CD4-positive, alpha-beta T cell treated with Interleukin-17A for 1 hour (primary cell): ENCODE measurements at places on chromosomes 12 and 14.

DNA sequence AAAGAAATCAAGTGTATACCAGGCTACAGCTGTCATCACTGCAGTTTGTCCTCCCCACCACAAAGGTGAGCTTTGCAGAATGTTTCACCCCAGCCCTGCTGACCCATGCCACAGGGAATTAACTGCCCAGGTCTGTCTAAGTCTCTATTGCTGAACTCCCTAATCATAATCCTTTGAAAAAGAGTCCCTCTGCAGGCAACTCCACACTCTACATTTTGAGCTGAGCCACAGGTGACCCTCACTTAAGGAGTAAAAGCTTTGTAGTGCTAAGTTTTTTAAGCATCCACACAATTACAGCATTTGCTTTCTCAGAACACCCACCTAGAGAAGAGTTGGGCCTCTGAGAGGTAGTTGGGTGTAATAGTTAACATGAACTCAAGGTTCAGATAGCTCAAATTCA lies 90.0 kb downstream of the C12orf50 start:
- no peak for DNase-seq

- DNase-seq = no peak
Measured at GRCh38 chr12:66060163-66060907, 70.2 kb downstream of the LLPH start.

- no peak for DNase-seq
Measured at GRCh38 chr12:32477714-32478113, 78.4 kb downstream of the FGD4 start.

GRCh38 chr12:116055895-116056607 lies 221.4 kb downstream of the MED13L start:
- DNase-seq = no peak

DNA sequence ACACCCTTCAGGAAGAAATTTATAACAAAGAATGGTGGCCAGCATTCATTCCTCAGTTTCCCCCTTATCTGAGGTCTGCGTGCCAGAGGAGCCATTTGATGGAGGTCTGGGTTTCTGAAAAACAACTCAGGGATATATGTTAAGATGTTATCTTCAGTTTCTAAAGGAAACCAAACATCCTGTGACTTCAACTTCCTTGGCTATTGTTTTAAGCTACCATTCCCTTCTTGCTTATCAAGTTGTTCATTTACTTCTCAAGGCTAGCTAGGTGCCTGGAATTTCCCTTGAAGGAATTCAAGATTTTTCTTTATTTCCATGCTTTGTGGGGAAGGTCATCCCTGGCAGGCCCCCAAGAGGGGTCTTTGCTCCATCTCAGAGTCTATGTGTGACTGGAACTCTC lies 27.1 kb upstream of the OXA1L start:
- no peak for DNase-seq

GRCh38 chr12:62268956-62269355 lies 8.8 kb downstream of the USP15 start:
- DNase-seq = no peak

- no peak for DNase-seq
Measured at GRCh38 chr14:105303949-105304348, 3.1 kb upstream of the BRF1 start.

DNA sequence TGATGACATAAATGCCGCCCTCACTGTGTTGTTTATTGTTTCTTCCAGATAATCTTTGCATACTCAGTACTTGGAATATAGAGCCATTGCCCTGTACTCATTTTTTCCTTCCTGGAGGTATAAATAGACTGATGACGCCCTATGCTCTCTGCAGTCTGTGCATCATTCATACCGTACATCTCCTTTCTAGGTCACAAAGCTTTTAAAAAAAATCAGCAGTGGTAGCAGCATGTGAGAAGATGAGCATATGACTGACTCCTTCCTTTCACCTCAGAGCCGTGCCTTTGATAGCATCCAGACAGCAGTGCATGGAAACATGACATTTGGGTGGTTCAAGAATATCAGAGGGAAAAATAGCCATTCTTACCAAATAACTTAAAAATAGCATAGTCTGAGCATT lies 77.3 kb downstream of the PDE3A start:
- no peak for DNase-seq

GRCh38 chr14:99760817-99761216 lies 32.4 kb upstream of the EML1 start:
- no peak for DNase-seq

DNA sequence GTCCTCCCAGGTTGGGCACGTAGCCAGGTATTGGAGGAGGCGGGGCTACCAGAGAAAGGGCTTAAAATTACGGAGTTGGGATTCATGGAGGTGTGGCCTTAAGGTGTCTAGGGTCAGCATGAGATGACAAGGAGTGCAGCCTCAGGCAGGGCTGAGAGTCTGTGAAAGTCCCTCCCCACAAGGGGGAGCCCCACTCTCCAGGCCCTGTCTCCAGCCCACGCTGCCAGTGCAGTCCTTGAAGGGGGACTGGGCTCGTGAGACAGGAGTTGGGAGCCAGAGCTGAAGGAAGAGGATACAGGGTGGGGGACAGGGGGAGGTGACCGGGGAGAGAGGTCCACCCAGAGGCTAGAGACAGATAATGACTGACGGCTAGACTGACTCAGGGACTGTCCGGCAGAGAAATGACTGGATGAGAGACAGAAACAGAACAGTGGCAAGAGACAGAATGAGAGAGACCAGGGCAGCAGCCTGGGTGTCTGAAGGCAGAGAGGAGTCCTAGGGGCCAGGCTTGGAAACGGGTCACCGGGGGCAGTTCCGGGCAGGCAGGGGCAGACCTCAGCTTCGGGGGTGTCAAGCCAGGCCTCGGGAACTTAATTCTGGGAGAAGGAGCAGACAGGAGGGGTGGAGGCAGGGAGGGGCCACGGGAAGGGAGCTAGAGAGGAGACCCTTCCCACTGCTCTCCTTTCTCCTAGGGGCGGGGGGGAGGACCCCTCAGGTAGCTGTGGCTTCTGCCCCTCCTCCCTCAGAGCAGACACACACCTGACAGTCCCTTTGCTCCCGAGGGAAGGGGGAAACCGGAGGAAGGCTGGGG lies 970 bp downstream of the CDH24 start:
- peak; percentile 75 for DNase-seq

DNA sequence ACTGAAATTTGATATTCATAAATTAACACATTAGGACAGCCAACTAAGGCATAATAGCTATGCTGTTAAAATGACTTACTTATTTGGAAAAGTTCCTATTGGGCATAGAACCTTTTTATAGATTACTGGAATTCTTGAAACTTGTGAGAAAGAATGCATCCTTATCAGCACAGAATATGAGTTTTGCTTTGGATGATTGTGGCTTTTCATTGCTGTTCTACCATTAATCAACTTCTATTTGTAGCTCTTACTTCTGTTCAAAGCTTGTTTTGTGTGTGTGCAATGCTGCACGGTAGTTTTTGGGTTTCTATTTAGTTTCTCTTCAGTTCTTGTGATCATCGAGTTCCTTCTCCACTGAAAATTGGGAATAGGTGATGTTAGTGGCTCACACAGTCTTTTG lies 152.4 kb upstream of the PELI2 start:
- DNase-seq = no peak

GRCh38 chr12:24360907-24361306 lies 411.4 kb upstream of the SOX5 start:
- no peak for DNase-seq

DNA sequence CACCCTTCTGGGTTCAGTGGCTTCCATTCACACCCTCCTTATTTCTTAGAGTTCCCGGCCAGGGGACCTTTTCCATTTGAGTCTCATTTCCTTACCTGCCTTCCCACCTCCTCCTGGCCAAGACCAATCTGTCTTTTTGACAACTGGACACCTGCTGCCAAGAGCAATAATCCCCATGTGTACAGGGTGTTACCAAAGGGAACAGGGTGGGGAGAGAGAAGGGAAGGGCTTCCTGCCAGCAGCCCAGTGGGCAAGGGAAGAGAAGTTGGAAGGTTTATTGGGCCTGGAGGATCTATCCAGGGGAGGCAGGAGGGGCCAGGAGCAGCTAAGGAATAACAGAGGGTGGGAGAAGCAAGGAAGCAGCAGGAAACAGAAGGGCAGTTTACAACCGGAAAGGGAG lies 346.2 kb downstream of the C12orf75 start:
- DNase-seq = no peak

DNA sequence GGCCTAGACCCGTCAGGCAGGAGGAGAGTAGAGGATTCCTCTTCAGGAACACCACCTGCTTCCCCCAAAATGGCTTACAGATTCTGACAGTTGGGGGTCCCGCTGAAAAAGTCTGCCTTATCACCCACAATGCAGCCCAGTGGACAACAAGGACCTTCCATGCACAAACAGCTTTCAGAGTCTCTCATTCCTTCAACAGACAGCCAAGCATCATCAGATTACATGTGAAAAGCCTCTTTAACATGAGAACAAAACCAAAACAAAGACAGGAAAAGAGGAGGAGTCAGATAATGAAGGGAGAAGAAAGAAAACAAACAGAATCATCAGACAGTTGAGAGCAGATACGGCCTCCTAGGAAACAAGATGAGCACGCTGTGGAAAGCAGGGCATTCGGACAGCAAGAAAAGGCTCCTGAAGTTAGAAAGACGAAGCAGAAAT lies 18.3 kb downstream of the KCTD10 start:
- no peak for DNase-seq

GRCh38 chr12:132675757-132676432 lies 11.2 kb downstream of the POLE start:
- DNase-seq = no peak

DNA sequence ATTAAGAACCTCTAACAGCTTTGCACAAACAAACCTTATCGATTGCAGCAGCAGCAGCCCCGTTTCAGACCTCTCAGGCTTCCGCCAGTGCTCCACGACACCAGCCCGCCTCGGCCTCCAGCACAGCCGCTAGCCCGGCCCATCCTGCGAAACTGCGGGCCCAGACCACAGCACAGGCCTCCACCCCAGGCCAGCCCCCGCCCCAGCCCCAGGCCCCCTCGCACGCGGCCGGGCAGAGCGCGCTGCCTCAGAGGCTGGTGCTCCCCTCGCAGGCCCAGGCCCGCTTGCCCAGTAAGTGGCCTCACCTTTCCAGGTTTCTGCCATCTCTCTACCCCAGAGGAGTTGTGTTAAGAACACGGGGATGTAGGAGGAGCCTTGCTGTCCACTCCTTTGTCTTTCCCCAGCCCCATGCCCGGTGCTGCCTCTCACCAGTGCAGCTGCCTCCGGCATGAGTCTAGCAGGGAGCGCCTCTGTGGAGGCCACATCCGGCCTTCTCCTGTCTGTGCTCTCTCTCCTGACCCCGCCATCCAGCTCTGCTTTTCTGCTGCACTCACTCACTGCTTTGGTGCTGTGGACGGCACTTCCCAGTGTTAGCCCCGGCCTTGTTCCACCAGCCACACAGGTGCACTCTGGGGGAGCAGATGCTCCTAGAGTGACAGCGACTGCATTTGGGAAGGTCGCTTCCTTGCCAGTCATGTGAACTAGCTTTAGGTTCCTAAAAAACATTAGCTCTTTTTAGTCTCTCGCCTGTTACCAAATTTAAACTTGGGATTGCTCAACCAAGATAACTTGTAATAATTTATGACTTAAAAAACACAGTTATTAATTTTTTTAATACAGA lies 71.5 kb downstream of the EP400 start:
- DNase-seq = no peak

- DNase-seq = no peak
Measured at GRCh38 chr14:91265404-91265803, 20.9 kb upstream of the GPR68 start.

DNA sequence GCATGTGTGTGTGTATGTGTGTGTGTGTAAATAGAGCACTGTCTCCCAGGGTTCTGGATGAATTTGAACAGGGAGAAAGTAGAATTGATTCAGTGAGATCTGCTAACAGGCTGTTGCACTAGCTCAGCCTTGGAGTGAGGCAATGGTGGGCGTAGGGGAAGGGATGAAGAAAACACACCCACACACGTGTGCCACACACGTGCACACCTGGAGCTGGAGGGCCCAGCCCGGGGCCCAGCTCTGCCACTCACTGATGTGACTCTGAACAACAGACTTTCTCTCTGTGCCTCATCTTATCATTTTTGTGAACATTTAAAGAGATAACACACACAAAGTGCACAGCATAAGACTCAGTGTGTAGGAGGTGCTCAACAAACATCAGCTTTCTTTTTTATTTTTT lies 4.2 kb downstream of the ACACB start:
- DNase-seq = no peak

DNA sequence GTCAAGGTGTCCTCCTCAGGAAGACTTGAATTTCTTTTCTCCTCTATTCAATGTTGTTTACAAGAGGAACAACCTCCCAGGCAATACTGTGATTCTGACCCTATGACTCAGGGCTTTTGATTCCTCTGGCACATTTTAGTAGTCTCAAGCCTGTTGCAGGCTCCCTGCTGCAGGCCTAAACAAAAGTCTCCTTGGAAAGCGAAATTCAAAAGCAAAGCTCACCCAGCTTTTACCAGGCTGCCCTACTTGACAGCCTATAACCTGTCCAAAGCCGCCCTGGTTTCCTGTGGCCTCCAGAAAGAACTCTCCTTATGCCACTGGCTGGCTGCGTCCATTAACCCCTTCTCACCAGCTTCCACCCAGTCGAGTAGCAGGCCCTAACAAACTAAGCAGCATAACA lies 11.6 kb downstream of the FGD6 start:
- no peak for DNase-seq

GRCh38 chr12:114769634-114770033 lies 85.7 kb upstream of the TBX3 start:
- DNase-seq = no peak

DNA sequence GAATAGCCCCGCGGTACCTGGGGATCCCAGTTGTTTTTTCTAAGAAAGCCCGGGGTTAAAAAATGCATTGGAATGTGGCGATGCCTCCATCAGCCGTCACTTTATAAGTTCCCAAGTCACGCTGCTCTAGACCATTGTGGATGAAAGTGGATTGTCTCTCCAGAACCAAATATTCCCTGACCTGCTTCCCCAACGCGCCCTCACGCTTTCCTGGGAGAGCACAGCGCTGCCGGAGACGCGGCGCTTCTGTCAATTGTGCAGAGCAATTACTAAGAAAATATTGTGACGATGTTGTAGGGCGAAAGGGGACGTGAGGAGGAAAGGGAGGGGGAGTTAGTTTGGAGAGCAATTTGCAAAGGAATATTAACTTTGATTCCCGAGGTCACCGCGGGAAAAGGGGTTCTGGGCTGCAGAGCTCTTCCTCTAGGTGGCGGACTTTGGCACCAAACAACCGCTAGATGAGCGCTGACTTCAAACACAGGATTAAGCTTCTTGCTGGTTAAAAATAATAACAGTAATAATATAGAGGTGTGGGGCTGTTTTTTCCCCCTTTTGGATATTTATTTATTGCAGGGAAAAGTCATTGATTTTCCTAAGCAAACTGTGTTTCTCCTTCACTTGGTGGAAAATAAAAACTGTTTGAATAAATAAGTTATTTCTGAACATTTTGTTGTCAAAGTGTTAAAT lies 9.6 kb upstream of the FOXG1 start:
- no peak for DNase-seq

GRCh38 chr12:131194166-131194565 lies 240.5 kb downstream of the ADGRD1 start:
- no peak for DNase-seq

- no peak for DNase-seq
Measured at GRCh38 chr12:29316752-29317151, 64.2 kb downstream of the ERGIC2 start.

GRCh38 chr14:61953602-61954001 lies 191.4 kb downstream of the SNAPC1 start:
- DNase-seq = no peak
